ENCODE measurements at places on chromosomes 6 and 20. TPM values are rescaled to one million over a fixed set of nuclear protein-coding genes. Genes with fewer than 3 reads are reported as not detected.

- DNase-seq = peak; percentile 75
Measured at GRCh38 chr6:108966855-108967755, 118.9 kb downstream of the ARMC2 start.

DNA sequence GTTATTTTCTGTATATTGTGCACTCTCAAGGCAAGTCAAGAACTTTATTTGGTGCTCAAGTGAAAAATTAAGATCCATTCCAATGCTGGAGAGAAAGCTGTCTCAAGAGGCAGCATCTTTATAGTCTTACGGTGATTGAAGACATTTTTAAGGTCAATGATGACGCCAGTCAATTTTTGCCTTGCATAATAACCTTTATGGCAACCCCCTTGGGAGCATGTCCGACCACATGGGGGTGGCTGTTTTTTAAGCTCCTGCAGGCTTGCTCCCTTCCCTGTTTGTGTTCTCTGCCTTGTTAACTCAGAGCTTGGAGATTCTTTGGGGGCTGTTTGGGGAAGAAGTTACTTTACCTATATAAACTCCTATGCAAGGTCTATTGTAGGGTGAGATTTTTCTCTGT lies 109.6 kb upstream of the FERMT1 start:
- no peak for DNase-seq

GRCh38 chr6:44275271-44275748 lies 5.1 kb downstream of the TMEM151B start:
- DNase-seq = no peak

DNA sequence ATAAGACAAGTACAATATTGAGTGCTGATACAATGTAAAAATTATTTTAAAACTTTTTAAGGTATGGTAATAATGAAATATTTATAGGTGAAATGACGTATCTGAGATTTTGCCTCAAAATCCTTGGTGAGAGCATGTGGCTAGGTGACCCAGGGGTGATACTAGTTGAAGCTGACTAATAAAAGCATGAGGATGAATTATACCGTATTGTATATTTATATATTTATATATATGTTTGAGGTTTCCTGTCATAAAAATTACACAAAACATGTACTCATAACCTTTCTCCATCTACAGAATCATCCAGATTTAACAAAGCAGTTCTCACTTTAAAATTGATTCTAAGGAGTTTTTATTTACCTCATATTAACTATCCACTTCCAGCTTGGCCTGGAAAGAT lies 358.1 kb downstream of the CDKAL1 start:
- DNase-seq = no peak

DNA sequence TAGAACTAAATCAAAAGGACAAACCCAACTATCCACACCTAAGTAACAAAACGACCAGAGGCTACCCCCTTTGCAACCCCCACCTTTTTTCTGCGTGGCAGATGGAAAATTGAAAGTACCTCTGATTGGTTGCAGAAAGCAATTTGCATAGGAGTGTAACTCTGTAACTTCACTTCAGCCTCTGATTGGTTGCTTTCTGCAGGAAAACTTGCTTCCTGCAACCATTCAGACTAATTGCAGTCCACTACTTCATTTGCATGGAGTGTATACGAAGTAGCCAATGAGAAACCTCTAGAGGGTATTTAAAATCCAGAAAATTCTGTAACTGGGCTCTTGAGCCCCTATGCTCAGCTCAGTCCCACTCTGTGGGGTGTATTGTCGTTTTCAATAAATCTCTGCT lies 129.1 kb upstream of the OLIG3 start:
- DNase-seq = no peak

GRCh38 chr6:167791091-167791779 lies 35.5 kb upstream of the AFDN start:
- DNase-seq = no peak

LRRN4 gene
- not detected for total RNA-seq

SEL1L2 gene
- 1.3 TPM for total RNA-seq

DACT2 gene
- total RNA-seq = not detected

Data from psoas muscle (tissue), 8 donors.